Ovary (tissue), 10 donors: ENCODE measurements at places on chromosomes 1 and 21. TPM values are rescaled to one million over a fixed set of nuclear protein-coding genes. Genes with fewer than 3 reads are reported as not detected.

Gene SPRR1A
- total RNA-seq, result not detected

Gene DONSON
- 14.1 TPM for total RNA-seq

Gene KRTAP12-1
- not detected for total RNA-seq

Gene YIPF1
- 13.0 TPM for total RNA-seq

- no peak for DNase-seq
Observed at GRCh38 chr1:240363315-240363714, 248.6 kb downstream of the GREM2 start.

Gene SH2D1B
- not detected for total RNA-seq

Gene SPATA45
- total RNA-seq, result not detected

Gene CAPN8
- not detected for total RNA-seq

DNA sequence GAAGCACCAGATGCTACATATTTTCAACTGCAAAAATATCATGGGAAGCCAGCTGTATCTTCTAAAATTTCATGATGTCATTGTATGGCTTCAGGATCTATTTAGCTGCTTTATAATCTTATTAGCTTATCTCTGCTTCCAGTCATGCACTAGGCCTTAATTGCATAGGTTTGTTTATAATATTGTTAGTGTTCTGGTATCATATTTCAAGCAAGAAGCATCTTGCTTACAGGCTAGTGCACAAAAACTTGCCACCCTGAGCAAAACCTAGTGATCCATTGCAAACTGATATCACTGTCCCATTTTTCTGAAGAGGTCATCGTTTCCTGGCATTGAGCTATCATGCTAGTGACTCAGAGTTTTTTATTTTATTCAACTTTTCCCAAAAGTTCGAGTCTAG is 15.7 kb upstream of the NRIP1 start:
- no peak for DNase-seq

- peak; percentile 41 for DNase-seq
Observed at GRCh38 chr1:197471248-197471985, 203.4 kb downstream of the CRB1 start.

- DNase-seq, result no peak
Observed at GRCh38 chr21:29287383-29287782, 11.3 kb upstream of the BACH1 start.

DNA sequence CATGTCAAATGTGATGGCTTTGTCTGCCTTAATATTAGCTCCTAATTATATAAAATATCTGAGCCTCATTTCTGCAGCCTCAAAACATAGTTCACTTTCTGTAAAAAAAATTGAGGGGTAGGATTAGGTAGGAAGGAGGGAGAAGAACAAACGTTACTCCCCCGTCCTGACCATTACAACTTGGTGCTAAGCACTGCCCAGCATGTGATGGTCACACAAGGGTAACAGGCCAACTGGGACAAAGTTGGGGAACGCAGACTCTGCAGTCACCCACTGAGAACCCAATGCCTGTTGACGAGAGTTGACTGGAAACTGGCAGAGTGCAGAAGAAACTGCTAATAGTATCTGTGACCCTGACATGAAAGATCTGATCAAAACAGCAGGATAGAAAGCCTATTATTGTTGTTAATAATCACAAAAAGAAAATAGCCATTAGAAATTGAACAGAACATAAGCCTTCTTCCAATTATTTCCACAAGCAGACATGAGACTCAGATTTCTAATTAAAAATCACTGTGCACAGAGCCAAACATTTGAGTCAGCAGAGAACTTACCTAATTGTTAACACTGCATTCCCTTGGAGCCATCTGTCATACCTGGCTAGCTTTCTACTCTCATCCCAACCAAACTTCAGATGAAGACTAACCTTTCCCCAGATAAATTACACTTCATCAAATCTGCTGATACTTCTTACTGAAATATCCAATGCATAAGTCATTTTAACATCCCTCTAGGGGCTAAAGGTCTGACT is 5.5 kb downstream of the SORT1 start:
- no peak for DNase-seq

Gene FOXD3
- not detected for total RNA-seq

- DNase-seq, result peak; percentile 45
Observed at GRCh38 chr1:27350663-27351540, 9.1 kb downstream of the SYTL1 start.
